ENCODE measurements at places on chromosomes 7 and 10.
A peak's percentile ranks its signal among the peaks of the same experiment; 100 is the strongest.

DNA sequence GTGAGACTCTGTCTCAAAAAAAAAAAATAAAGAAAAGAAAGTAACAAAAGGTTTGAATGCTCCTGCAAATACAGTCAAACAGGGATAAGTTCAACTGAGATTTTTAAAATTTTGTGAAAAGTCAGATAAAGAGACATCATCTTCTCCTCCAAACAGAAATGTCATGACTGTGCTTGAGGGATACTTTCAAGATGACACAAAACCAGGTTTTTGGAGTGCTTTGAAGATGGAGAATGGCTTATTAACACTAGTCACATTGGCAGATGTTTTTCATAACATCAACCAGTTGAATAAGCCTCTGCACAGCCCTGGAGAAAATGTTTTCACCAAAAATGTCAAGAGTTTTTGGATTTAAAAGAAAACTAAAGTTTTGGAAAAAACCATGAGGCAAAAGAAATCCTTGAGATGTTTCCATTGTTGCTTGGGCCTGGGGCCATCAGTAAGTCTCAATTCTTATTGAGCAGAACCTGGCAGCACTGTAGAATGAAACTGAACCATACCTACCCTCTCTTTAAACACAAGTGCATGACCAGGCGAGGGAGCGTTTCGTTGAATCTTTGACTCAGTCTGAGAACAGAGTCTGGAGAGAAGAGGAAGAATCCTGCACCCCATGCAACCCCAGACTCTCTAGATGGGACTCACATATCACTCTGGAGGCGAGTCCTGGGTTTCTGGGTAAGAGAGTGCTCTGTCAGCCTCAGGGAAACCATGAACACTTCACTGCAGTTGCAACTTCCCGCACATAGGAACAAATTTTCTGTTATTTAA is 37.4 kb upstream of the PRKCQ start:
- no peak for DNase-seq

- no peak for DNase-seq
Measured at GRCh38 chr7:127486654-127487053, 94.1 kb upstream of the ZNF800 start.

DNA sequence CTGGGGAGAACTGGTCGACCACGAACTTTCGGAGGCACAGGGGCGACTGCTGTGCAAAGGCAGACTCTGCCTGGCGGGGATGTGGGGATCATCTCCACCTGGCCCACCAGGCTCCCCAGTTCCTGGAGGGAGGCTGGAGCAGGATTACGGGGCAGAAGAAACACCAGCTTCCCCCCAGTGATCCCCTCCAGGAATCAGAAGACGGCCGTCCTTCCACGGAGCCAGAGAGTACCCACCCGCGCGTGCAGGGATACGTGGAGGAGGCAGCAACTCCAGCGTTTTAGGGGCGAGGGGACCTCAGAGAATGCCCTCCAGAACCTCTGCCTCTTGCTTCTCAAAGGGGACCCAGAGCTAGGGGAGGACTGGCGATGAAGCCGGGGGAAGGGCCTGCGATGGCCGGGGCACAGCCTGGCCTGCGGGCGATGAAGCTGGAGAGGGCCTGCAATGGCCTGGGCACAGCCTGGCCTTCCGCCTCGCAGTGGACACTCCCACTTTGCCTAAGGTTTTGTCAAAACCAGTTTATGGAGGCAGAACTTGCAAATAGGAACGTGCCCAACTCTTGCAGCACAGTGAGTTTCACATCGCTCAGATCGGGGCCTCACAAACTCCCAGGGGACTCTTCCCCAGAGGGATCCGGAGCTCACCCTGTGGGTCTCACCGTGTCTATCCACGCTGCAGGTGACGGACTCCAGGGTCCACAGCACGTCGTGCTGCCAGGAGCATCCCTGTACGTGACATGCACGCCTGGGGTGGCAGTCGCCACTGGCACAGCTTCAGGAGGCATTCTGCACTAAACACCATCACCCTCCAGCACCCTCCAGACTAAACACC is 77.9 kb upstream of the PDGFA start:
- DNase-seq, result no peak

DNA sequence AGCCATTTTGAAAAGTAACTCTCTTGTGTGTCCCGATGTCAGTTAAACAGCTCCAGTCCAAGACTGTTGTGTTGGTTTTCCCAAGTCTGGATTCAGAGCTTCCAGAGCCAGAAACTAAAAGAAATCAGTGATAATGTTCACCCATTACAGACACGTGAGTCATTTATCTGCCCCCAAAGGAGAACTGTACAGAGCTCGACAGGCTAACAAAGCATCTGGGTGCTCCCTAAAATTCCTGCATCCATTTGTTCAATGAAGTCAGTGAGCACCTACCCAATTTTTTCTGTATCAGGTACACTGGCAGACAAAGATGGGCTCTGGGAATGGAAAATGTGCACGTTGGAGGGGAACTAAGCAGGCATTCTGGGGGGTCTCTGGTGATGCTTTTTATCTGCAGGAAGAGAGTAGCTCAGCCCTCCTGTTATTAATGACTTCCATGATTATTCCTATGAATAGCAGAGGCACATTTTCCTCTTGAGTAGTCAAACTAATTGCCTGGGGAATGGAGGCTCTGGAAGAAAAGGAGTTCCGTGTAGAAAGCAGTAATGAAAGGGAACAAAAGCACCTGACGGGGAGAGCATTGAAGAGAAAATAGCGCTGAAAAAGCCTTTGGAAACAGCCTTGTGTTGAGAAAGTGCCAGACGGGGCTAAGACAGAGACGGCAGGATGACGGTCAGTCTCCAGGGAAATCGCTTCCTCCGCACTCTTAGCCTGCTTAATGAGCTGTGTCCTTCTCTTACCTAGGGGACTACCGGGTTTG is 75.3 kb downstream of the GAD2 start:
- DNase-seq, result no peak

DNA sequence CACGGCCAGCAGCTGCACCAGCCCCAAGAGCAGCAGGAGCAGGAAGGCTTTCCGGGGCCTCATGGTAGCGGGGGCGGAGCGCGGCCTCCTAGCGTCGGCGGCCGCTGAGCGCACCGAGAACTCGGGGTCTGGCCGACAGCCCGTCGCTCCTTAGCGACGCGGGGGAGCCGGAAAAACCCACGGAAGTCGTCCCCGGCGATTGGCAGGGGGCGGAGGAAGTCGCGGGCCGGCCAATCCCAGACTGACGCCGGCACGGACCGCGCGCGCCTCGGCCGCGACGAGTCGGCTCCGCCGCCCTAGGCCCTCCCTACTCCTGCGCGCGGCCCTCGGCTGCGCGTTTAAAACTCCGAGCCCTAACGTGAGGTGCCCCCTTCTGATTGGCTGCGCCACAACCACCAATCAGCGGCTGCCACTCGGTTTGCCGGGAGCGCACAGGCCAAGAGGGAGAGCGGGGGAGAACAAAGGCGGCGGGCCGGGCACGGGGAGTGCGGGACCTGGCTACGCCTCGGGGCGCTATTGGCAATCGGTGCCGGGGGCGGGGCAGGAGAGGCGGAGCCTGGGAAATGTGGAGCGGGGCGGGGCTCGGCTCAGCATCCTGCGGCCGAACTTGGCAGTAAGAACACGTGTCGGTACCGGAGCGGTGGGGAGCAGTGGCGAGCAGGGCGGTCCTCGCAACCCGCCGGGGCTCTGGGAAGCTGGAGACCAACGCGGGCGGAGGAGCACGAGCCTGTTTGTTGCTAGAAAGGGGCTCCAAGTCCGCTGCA is at the start of gene PDIA4:
TSS of gene PDIA4 (minus strand) at position 160 of the 764 bp plus-strand sequence. CDS start at position 63, 97 bp downstream.
- peak; percentile 100 for DNase-seq

DNA sequence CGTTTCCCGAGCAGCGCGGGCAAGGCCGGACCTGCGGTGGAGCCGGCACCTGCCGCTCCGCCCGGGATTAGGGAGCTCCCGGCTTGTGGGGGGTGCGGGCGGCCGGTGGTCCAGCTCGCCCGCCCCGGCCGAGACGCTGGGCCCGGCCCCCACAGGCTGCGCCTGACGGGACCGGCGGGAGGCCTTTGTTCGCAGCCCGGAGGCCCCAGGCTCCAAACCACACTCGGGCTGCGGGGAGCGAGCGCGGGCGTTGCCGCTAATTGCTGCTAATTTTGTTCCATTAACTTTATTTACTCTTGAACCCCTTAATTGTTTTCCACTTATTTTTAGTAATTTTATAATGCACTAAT is 9.6 kb downstream of the UNCX start:
- DNase-seq, result no peak

- DNase-seq, result peak; percentile 46
Measured at GRCh38 chr10:97534746-97535367, 36.1 kb downstream of the UBTD1 start.

DNA sequence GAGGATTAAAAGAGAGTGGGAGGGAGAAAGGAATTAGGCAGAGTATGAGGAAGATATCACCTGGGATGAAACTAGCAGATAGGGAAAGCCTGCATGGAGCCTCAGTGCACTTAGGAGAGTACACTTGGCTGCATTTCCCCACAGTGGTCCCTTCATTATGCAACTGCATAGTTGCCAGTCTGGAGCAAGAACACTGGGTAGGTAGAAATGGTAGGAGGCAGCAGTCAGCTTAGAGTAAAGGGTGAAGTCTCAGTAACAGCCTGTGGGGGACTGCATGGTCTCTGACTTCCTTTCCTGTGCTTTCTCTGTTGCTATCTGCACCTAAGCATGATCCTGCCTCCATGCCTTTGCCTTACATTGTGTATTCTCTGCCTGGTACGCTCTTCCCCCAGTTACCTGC is 14.0 kb upstream of the PCGF5 start:
- DNase-seq, result no peak

Data from EH (cell line).